ENCODE measurements at places on chromosomes 1 and 21.

GRCh38 chr1:1050577-1051052, 23.5 kb downstream of the RNF223 start:
- no peak for DNase-seq

DNA sequence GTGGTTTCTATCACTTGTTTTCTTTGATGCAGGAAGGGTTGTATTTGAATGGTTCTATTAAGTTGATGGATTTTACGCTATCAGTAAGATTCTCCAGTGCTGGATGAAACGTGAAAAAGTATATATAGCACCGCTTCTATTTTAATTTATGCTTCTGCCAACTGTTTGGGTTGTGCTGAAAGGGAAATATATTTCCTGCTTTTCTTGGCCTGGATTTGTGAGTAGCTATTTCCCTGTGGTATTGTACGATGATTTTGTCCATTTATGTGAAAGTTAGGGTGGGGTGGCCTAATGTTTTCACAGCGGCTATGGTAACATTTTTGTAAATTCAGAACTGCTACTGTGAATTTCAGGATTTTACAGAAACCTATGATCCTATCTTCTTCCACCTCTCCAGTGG, 322 bp downstream of the C1orf162 start:
- DNase-seq, result no peak

DNA sequence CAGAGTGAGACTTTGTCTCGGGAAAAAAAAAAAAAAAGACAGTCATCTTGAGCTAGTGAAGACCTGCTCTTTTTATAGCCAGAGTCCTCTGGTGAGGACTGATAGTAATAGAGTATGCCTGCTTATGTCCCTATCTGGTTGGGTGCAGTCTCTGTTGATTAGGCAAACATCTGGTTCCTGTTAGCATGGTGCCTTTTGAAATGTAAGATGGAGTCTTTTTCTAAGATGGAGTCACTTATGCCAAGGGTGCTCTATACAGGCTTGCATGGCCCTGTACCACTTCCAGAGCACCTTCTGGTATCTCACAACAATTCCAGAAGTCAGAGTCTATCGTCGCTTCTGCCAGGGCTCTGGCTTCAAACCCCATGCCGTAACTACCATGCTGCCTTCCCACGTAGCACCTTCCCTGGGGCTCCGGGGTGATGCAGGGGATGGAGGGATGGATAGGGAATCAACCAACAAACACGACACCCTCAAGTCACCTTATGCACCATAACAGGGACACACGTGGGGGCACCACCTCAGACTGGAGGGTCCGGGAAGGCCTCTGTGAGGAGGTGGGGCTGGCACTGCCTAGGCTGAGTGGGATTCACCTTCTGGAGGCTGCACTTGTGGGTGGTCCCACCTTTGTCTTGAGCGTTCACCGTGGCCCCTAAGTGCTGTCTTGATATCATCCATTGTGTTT, 11.6 kb upstream of the PADI6 start:
- DNase-seq, result no peak

DNA sequence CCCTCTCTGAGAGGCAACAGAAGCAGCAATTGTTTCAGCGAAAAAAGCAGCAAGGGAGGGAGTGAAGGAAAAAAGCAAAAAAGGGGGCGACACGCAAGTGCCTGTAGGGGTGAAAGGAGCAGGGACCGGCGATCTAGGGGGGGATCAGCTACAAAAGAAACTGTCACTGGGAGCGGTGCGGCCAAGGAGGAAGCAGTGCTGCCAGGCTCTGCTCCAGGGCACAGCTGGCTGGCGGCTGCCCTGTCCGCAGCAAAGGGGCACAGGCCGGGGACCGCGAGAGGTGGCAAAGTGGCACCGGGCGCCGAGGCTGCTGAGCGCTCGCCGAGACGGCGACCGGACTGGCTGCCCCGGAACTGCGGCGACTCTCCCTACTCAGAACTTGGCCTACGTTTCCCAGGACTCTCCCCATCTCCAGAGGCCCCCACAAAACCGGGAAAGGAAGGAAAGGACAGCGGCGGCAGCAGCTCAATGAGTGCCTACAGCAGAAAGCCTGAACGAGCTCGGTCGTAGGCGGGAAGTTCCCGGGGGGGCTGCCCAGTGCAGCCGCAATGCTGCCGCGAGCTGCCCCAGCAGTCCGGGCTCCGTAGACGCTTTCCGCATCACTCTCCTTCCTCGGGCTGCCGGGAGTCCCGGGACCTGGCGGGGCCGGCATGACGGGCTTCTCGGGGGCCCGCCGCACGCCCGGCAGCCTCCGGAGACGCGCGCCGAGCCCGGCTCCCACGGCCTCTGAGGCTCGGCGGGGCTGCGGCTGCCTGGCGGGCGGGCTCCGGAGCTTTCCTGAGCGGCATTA, 1.0 kb upstream of the CDKN2C start:
- no peak for DNase-seq

GRCh38 chr21:33036430-33037162, 10.9 kb downstream of the OLIG2 start:
- DNase-seq, result no peak

GRCh38 chr1:220528679-220529501, 954 bp downstream of the MARK1 start:
- DNase-seq, result no peak

DNA sequence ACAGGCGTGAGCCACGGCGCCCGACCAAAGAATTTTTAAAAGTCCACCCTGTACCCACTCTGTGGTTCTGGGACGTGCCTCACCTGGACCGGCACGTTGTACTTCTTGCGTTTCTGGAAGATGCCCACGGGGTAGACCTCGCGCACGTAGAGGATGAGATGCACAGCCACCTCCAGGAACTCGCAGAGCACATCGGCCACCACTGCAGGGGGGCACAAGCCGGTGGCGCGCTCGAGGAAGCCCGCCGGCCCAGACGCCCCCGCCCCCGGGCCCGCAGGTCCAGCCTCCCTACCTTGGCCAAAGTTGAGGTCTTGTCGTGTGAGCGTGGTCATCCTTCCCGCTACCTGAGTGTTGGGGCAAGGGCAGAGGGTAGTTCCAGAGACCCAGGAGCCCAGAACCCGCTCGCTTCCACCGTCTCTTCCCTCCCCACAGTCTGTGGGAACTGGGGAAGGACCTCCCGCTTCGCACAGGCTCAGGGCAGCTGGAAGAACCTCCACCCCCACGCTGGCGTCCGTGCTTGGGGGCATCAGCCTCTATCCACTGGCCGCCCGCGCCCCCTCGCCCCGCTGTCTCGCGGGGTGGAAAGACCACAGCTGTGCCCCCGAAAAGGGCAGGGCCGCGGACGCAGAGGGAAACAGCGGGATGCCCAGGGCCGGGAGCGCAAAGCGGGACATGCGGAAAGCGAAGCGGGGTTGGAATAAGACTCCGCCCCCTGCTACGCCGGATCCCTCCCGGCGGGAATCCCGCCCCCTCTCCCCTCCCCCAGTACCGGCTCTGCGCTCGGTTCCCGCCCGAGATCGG, 478 bp downstream of the MAD2L2 start:
- no peak for DNase-seq

DNA sequence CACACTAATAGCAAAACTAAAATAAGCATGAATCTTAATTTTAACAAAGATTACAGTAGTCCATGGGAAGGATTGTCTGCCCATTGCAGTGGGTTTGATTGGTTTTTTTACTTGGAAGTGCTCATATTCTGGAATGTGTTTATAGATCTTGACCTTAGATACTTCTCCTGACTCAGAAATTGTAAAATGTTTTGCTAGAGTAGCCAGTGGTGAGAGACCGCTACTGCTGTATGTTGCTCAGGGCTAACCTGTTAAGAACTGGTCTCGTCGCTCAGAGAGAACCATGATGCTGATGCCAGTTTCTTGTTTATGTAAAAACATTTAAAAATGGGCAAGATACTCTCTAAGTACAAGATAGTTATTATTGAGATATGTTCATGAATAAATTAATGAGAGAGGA, 99.9 kb downstream of the ROR1 start:
- DNase-seq, result no peak

- DNase-seq, result no peak
Measured at GRCh38 chr1:169514566-169515270, 29.0 kb upstream of the SLC19A2 start.

GRCh38 chr1:56586502-56586901, 7.1 kb upstream of the PLPP3 start:
- no peak for DNase-seq

DNA sequence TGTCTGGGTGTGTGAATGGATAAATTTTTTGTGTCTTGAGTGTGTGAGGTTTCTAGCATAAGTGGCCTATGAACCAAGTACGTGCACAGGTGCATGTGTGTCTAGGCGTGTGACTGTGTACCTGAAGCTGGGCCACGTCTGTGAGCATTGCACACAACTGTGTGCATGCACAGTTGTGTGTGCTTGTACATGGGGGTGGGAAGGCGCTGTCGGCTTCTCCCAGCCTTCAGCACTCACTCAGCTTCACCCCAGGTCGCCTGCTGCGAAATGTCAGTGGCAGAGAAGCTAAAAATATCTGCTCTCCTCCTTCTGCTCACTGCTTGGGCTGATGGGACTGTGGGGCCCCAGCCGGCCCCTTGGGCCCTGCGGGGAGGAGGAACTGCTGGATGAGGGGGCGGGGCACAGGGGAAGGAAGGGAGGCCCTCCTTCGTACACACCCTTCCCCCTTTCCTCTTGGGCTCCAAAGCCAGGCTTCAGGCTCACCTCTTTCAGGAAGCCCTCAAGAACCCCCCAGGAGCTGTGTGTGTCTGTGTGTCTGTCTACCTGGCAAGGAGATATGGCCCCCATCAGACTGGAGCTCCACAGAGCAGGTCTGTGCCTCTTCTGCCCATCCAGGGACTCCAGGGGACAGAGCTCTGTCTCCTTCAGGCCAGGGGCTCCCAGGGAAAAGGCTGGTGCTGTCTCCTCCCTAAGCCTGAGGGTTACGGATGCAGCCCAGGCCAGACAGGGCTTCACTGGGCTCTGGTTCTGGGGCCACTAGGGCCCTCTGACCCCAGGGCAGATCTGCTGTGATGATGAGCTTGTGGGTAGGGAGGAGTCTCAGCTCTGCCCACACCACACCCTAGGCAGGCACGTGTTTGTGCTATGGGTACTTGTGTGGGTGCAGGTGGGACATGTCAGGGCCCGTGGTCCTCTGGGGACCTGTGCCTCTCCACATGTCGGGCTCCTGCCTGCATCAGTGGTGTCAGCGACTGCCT, 35.6 kb upstream of the WASF2 start:
- no peak for DNase-seq

DNA sequence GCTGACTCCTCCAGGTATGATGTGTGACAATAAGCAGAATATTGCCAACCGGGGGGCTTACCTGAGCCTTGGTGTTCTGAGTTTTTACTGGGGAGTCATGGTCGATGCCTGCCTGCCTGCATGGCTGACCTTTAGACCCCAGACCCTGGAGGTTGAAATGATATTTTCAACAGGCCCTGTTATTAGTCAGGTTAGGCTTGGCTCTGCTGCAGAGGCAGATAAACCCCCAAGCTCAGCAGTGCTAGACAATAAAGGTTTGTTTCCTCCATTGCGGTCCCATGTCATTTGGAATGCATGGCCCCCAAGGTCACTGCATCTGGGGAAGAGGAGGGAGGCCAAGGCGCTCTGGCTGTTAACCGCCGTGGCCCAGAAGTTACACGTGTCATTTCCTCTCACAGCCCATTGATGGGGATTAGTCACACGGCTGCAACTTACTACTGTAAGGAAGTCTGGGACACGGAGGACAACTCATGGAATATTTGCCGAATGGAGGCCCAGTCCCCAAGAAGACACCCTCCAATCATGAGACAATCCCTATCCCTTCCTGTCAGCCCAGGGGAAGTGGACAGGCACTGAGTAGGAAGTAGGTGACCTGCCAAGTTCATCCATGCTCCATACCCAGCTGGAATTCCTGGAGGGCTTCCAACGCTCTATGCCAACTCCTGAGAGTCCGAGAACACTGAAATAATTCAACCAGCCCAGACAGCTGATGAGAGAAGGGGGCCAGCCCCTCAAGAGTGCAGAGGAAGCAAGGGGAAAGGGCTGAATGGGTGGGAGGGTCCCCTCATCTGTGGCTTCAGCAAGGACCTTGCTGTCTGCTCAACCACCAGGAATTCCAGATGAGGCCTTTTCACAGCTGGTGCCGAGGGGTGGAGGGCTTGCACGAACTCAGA, 97.3 kb downstream of the TAS1R2 start:
- no peak for DNase-seq

GRCh38 chr1:202131956-202132821, 9.5 kb downstream of the GPR37L1 start:
- DNase-seq, result no peak

DNA sequence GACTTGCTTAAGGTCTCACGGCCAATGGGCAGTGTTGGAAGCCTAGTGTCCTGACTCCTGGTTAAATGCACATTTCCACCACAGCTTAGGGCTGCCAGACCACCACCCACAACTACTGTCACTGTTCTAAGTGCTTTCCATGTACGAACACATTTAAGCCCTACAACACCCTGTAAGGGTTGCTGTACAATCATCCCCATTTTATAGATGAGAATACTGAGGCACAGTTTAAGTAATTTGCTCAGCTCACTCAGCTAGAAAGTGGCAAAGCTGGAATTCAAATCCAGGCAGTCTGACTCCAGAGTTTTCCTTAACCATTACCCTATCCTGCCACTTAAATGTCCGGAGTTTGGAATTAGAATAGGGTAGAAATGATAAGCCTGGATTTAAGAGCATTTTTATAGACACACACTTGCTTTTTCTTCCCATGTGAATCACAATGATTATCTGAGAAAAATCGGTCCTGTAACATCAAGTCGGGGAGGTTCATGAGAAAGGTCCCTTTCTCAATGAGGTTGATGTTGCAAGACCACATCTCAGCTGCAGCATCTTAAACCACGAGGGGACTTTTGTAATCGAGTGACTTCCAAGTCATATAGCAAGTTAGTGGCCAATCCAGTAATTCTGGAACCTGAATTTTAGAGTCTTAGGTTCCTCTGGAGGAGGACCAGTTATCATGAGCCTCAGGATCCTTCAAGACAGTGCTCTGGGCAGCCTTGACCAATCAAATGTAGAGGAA, 8.6 kb downstream of the E2F2 start:
- no peak for DNase-seq

- no peak for DNase-seq
Measured at GRCh38 chr1:2291577-2291976, 63.5 kb downstream of the SKI start.

DNA sequence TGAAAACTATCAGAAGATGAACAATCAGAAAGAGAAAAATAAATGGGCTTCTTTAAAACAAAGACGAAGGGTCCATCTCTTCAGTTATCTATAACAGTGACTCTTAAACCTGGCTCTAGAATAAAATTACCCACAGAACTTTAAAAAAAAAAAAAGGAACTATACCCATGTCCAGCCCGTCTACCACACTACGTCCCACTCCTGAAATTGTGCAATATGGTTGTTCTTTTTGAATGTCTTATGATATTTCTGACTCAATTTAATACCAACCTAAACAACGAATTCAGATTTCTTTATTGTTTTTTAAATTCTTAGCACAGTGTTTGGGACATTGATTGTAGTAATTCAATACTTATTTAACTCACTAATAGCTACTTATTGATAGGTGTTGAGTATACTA, 246.3 kb downstream of the DPYD start:
- DNase-seq, result no peak

- DNase-seq, result no peak
Measured at GRCh38 chr1:37845049-37845646, 14.2 kb downstream of the MTF1 start.

DNA sequence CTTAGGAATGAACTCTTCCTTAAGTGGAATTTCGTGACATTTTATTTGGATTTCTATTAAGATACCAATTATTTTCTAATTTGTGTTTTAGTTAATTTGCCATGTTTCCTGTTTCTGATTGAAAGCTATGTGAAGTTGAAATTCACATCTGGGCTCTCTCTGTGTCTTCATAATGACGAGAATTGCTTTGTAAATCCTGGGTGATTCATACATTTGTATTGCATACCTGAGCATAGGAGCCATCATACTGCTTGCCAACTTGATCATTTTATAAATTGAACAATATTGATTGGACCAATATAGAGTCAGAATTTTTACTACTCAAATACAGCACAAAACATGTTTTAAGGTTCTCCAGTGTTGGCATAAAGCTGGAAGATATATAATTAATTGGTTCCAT, 817.9 kb downstream of the BRINP3 start:
- no peak for DNase-seq

All from stimulated activated CD8-positive, alpha-beta memory T cell treated with anti-CD3 and anti-CD28 coated beads, Interleukin-15, amount 100 ng/mL, for 1 hour (primary cell).